Fibroblast of skin of back (primary cell): ENCODE measurements at places on chromosomes 6 and 20.

DNA sequence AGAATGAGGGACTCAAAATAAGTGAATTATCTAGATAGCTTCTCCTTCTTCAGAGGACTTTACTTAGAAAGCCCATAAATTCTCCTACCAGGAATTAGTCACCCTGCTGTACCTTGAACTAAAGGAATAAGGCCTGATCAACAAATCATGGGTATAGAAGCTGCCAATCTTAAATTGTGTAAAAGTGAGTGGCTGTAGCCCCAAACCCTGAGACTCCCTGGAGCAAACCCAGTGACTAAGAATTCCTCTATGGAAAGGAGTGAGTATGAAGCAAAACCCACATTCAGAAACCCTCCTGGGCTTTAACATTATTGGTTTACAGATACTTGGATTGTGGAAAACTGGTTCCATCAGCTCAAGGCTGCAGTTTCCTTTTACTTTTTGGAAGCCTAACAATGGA is 285.8 kb upstream of the TBX18 start:
- DNase-seq, result peak; percentile 9

DNA sequence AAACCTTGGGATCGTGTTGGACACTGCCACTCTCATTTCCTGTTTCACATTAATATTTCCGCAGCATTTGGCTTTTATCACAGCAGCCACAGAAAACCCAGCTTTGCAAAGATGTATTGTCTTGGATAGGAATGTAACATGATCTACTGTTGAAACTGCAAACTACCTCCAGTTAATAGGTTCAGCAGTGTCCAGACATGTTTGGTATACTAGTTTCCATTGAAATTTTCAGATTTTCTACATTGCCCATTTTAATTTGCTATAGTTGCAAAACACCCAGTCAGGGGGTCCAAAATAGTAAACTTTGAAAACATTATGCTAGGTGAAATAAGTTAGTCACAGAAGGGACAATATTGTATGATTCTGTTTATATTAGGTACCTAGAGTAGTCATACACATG is 3.3 kb downstream of the ANKRD6 start:
- no peak for DNase-seq

DNA sequence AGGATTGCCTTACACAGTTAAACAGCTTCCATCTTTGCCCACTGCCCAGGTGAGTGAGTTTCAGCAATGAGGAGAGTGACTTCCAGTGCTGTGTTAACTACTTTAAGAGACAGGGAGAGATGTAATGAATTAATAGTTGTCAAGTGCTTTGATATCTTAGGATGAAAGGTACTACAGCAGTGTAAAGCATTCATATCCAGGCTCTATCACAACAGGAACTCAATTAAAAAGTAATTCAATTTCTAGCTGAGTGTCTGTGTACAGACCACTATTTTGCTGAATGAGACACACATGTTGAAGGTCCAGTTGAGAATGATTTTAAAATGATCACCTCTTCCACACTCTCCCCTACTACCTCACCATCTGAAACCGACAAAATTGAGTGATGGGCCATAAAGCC is 70.7 kb upstream of the BEND3 start:
- no peak for DNase-seq

DNA sequence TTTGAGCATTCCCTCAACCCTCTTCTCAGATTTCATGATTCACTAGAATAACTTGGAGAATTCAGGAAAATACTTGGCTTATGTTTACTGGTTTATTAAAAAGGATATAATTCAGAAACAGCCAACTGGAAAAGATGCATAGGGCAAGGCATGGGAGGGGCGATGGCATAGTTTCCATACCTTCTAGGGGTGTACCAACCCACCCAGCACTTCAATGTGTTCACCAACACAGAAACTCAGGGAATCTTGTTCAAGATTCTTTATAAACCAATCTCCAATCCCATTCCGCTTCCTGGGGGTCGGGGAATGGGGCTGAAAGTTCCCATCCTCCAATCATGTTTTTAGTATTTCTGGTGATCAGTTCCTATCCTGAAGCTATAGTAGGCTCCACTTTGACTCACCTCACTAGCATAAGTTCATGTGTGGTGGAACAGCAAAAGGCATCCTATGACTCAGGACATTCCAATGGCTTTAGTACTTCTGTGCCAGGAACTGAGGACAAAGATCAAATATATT is 164.4 kb downstream of the SIM1 start:
- DNase-seq, result peak; percentile 99

GRCh38 chr6:131654326-131654725 is 17.2 kb downstream of the ENPP3 start:
- DNase-seq, result no peak

GRCh38 chr6:107554918-107555317 is 65.0 kb downstream of the SOBP start:
- DNase-seq, result no peak

- peak; percentile 31 for DNase-seq
Measured at GRCh38 chr6:128511506-128511905, 8.9 kb downstream of the PTPRK start.

DNA sequence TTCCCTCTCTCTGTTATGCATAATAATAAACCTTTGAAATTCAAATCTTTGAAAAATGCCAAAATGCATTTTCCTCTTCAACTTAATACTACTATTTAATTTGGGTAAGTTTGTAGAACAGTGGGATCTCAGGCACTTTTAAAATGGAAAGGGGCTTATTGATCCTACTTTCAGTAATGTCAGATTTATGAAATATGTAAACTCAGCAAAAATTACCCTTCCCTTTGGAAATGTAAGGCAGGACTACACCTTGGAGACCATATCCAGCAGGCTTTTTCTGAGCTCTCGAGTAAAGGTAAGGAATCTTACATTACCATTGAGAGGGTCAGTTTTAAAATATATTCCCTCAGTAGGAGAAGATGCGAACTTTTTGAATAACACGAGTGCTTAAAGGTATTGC is 149.0 kb downstream of the LAMP5 start:
- DNase-seq, result no peak
